ENCODE measurements at places on chromosomes 7 and 10.

- DNase-seq: no peak
These were observed 48.7 kb downstream of the PDK4 start for GRCh38 chr7:95547361-95548348.

DNA sequence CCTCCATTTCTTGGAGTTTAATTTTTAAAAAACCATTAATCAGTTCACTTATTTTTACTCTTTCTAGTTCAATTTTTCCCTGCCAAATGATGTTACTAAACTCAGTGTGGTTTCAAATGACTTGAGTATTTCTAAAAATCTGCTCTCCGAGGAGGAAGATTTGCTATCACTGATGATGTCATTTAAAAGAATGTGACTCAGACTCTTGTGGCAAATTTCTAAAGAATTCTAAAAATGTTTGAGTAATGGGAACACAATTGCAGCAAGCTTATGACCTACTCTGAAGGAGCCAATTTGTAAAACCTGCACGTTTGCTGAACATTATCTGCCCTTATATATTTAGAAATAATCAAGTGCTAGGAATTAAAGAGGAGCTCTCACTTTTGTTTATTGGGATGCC, 88.6 kb downstream of the SPAG6 start:
- no peak for DNase-seq

DNA sequence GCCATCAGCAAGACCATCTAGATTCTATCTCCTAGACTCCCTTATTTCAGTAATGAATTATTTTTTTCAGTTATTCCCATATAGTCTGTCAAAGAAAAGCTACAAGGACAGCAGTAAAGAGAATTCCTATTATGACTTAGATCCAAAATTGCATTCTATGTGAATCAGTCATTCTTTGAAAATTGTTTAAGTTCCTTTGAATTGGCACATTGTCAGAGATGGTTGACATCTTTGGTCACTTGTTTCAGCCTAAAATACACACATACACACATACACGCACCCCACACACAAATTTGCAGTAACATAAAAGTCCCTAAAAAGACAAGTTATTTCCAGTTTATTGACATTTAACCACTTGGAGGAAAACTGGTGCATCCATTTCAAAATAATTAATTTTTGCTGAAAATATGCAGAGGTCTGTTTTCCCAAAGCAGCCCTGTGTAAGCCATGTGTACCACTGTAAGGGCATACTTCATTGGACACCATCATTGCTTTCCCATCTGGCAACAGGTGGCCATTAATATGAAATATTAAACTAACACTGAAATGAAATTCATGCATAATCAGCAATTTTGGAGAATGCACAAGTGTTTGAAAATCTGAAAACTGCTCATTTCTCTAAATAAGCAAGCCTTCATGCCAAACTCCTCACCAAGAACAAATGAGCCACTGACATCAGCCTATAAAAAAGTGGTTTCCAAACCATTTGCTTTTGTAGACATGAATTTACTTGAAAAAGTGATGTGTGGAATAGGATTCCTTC, 121.7 kb upstream of the COL1A2 start:
- DNase-seq: no peak

- no peak for DNase-seq
These were observed 161.5 kb downstream of the WDR37 start for GRCh38 chr10:1217661-1218060.

- no peak for DNase-seq
These were observed 306.8 kb downstream of the CNTNAP2 start for GRCh38 chr7:146423446-146423845.

GRCh38 chr10:99412099-99412498, 18.3 kb downstream of the GOT1 start:
- DNase-seq: no peak

DNA sequence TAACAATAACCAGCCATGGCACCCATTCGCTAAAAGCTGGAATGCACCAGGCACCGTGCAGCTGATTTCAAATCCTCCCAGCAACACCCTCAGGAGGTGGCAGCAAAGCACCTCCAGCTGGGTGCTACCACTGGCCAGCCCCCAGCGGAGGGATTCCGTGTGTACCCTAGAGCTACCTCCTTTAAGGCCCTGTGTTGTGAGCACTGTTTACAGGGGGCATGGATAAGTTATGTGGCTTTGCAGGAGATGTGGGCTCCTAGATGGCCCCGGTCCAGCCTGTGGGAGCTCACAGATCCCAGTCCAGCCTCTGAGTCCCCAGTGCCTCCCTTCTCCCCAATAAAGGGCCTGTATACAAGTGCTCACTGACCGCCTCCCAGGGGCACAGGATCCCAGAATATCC, 27.1 kb downstream of the TNRC18 start:
- DNase-seq: peak; percentile 22

GRCh38 chr7:115941703-115942268, 88.8 kb downstream of the TFEC start:
- peak; percentile 8 for DNase-seq

- DNase-seq: no peak
These were observed 7.8 kb downstream of the ACTA2 start for GRCh38 chr10:88944813-88945212.

- DNase-seq: no peak
These were observed 144.9 kb downstream of the ELAPOR2 start for GRCh38 chr7:86914551-86914950.

GRCh38 chr7:49030221-49030620, 105.9 kb downstream of the CDC14C start:
- DNase-seq: no peak

DNA sequence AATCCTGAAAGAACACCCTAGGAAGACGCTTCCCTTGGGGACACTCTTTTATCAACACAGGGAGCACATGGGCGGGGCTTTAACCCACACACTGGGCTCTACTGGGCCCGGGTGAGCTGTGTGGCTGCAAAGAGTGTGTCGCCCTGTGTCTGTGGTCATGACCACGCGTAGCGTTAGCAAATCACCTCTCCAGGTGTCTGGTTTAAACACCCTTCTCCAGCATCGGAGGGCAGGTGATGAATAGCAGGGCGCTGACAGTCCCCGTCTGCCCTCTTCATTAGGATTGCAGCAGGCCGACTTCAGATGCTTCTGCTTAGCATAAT, 127.7 kb downstream of the ADARB2 start:
- no peak for DNase-seq

DNA sequence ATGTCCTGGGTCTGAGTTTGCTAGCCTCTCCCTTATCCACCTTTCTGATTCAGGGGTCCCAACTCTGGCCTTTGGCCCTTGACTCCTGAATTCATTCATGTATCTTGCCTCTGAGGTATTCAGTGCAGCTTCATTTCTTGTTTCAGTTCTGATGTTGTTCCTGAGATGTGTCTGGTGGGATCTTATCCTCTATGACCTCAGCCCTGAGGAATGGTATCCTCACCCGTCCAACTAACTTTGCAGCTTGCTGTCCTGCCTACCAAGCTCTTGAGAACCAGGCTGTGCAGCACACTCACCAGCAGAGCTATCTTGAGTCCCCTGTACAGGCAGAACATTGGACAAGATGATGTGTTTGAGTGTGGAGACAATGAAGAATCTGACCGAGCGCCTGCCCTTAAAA, 13.8 kb downstream of the SUFU start:
- no peak for DNase-seq

DNA sequence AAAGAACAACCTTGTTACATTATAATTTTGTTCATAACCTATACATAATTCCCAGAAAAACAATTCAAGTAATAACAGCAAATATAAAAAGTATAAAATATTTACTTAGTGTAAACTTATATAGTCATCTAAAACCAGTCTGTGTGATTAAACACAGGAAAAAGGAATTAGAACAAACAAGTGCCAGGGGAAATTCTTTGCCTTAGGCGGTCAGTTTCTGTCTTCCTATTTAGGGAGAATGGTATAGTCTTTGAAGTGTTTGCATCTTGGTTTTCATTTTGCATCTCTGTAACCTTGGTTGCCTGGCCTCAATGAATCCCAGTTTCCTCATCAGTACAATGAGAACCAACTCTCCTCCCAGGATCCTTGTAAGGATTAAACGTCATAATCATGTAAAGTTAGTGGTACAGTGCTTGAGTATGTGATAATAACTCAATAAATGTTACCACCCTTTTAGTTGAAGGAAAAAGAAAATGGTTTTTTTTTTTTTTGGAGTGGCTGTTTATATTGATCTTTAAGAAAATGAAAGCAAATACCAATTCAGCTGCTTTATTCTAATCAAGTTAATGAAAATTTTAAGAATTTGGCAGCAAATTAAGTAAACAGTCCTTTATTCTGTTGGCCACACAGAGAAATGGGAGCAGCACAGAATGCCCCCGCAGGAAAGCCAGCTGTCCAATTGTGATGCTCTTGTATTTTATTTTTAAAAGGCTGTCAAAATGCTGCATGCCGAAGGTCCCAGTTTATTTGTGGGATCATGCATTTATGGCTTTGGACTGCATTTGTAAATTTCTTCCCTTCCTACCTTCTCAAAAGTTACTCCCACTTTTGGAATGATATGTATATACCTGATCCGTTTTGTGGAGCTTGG, 61.8 kb downstream of the SHH start:
- DNase-seq: no peak

- DNase-seq: no peak
These were observed 41.9 kb downstream of the SPAM1 start for GRCh38 chr7:123966936-123967335.

DNA sequence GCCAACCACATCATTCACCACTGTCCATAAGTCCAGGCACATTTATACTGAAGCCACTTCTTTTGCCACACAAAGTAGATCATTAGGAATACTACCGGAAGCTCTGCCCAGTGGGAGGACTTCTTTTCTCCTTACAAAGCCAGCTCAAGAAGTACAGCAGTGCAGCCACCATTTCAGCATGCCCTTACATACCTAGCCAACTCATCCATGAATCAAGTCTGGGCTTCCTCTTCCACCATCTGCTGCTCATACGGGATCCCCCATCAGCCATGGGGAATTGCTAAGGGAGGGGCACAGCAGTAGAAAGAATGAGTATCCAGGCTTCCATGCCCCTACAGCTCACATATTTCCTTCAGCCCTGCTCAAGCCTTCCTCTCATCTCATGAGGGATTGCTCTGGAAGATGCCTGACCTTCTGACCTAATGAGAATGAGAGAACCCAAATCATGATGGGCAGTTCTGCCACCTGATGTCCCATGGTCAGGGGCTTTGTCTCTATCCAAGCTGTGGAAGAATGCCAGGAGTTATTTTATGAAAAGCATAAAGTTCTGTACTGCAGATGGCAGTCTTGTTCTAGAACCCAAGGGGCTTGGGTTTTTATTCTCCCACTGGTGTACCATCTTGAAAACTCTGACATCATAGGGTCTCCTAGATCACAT, 39.5 kb downstream of the ACSM6 start:
- no peak for DNase-seq

DNA sequence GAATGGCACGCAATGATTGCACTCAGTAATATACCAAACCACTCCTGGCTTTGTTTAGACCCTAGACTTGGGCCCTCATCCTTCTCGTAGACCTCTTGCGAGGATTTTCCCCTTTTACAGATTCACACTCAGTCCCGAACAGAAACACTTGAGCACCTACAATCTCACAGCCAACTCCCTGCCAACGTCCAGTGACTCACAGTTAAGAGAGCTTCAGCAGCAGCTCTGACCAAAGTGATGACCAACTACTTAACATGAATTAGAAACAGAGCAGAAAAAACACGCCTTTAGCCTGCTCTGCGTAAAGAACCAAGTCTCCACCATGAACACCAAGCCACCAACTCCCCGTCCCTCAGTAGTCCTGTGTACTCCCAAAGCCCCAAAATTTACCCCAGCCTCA, 2.2 kb downstream of the DNAJC30 start:
- no peak for DNase-seq

DNA sequence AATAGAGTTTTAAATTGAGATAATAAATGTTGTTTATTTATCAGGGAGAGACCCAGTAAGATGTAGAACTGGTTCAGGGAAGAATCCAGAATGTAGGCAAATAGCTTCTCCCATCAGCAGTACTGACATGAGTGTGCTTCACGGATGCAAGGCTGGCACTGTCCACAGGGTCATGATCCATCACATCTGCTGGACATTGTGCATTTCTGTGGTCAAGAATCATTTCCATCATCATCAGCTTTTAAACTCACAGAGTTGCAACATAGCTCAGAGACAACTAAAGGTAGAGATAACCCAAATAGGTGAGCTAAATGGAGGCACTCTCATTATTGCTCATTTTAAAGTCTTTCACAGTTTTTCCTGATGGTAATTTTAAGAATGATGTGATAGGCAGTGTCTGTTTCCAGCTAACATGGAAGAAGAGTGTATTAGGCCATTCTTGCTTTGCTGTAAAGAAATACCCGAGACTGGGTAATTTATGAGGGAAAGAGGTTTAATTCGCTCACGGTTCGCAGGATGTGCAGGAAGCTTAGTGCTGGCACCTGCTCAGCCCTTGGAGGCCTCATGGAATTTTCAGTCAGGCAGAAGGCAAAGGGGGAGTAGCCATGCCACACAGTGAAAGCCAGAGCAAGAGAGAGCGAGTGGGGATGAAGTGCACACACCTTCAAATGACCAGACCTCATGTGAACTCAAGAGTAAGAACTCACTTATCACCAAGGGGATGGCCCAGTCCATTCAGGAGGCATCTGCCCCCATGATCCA, 80.8 kb downstream of the INPP5A start:
- no peak for DNase-seq
